ENCODE measurements at places on chromosomes 16 and 17. TPM values are rescaled to one million over a fixed set of nuclear protein-coding genes. Genes with fewer than 3 reads are reported as not detected.

NOS2 gene
- 0.22 TPM for total RNA-seq

PYDC1 gene
- total RNA-seq, result not detected

GRB7 gene
- total RNA-seq, result not detected

UBE2I gene
- total RNA-seq, result 52.9 TPM

CHST6 gene
- not detected for total RNA-seq

SECTM1 gene
- 17.5 TPM for total RNA-seq

C16orf96 gene
- 1.1 TPM for total RNA-seq

ERN2 gene
- not detected for total RNA-seq

KRT13 gene
- total RNA-seq, result not detected

MSI2 gene
- 12.9 TPM for total RNA-seq

AGRP gene
- not detected for total RNA-seq

CDC6 gene
- total RNA-seq, result 0.38 TPM

BFAR gene
- total RNA-seq, result 76.3 TPM

TBC1D3K gene
- total RNA-seq, result not detected

ZNRF1 gene
- total RNA-seq, result 8.3 TPM

All from subcutaneous adipose tissue (tissue), 4 donors.